Left forelimb (tissue), 1 donor: ENCODE measurements at places on chromosomes 12 and 14.

GRCh38 chr14:101440496-101440895 lies 120.8 kb upstream of the DIO3 start:
- DNase-seq, result no peak

GRCh38 chr14:106235356-106236159 lies 709.2 kb downstream of the TMEM121 start:
- no peak for DNase-seq

- no peak for DNase-seq
Observed at GRCh38 chr14:30725763-30726162, 103.6 kb downstream of the SCFD1 start.

DNA sequence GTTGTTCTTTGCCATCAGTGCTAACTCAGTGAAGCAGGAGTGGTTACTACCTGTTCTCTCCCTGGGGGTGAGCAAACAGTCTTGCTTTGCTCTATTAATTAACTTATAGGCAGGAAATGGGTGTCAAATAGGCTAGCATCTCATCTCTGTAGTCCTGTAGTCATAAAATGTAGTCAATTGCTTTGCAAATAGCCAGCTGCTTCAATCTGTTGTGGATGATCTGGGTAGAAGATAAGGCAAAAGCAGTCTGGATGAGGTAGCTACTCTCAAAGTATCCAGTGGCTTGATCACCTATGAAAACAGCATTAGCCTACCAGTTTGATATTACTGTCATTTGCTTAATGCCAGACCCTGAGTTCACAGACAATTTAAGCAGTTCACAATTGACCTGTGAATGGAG lies 369.0 kb upstream of the TMTC1 start:
- no peak for DNase-seq

DNA sequence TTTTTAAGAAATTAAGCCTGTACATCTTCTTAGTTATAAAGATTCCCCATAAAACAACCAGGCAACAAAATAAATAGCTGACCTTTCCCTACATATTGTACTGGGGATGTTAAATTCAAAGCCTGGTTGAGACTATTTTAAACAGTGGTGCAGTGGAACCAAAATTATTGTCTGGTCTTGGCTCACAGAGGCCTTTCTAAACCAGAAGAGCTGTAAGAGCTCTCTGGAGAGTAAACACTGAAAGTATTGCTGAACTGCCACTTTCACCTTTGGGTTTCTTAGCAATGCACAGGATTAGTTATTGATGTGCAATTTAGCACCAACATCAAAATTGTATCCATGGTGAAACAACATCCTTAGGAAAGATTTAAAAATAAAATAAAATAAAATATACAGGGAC lies 20.6 kb downstream of the RACGAP1 start:
- DNase-seq, result no peak

- no peak for DNase-seq
Observed at GRCh38 chr12:109523504-109523903, 46.1 kb downstream of the UBE3B start.

DNA sequence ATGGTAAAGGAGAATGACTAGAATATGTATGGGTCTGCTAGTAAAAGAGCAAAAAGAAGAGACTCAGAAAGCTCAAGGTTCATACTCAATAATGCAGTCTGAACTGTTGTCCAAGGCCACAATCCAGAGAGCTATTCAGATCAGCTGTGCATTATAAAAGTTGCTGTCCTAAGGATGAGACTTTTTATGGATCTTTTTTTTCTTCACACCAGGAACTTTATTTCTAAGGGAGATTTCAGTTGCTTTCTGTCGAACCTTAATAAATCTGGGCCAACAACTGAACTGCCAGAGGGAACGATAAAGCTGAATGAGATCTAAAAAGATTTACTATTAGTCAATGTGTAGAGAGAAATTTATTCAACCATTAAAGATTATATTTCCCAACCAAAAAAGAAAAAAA lies 948.3 kb upstream of the NOVA1 start:
- DNase-seq, result no peak

GRCh38 chr12:78641837-78642423 lies 222.6 kb upstream of the SYT1 start:
- no peak for DNase-seq

DNA sequence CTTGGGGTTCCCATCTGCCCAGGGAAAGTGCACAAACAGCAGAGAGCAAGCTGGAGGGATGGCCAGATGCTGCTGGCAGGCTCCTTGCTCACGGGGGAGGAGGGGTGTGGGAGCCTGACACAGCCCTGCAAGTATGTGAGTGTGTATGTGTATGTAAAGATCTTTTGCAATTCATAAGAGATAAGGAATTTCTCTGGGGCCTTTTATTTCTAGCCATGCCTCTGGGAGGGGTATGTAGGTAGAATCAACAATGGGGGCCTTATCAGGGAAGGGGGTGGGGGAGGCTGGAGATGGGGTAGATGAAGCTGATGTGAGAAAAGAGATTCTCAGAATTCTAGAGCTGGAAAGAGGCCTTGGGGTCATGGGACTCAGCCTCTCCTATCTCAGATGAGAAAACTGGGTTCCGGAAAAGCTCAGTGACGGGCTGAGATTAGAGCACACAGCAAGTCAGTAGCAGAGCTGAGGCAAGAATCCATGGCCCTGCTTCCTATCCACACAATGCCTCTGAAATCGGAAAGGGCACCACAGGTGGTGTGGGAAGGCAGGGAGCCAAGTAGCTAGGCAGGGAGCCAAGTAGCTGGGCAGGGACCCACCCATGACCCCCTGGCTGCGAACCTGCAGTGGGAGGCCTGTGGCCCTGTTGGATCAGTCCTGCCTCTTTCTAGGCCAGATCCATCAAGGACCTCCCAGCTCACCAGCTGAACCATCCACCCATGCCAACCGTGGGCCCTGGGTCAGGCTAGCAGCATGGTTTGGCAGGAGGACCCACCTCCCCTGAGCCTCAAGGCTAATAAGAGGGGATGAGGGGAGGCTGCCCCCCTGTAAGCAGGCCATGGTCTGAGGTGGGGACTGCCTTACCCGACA lies 54.7 kb downstream of the PLEKHG3 start:
- no peak for DNase-seq

GRCh38 chr14:63223596-63223995 lies 19.4 kb downstream of the RHOJ start:
- no peak for DNase-seq

GRCh38 chr14:53993920-53994607 lies 37.4 kb upstream of the BMP4 start:
- no peak for DNase-seq

GRCh38 chr14:75249251-75249957 lies 29.2 kb upstream of the FOS start:
- no peak for DNase-seq

DNA sequence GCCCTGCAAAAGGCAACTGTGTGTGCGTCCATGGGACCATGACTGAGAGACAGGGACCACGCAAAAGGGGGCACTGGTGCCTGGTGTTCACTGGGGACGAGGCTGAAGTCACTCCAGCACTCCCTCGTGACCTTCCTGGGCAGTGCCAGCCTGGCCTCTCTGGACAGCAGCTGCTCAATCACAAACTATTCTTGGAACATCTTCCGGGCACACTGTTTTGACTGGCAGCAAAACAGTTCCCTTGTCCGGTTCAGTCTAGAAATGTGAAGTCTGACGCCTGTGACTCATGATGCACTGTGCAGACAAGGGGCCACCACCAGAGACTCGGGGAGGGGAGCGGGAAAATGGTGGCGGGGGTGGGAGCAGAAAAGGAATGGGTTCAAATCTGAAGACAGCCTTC lies 20.8 kb downstream of the SNRNP35 start:
- DNase-seq, result no peak

DNA sequence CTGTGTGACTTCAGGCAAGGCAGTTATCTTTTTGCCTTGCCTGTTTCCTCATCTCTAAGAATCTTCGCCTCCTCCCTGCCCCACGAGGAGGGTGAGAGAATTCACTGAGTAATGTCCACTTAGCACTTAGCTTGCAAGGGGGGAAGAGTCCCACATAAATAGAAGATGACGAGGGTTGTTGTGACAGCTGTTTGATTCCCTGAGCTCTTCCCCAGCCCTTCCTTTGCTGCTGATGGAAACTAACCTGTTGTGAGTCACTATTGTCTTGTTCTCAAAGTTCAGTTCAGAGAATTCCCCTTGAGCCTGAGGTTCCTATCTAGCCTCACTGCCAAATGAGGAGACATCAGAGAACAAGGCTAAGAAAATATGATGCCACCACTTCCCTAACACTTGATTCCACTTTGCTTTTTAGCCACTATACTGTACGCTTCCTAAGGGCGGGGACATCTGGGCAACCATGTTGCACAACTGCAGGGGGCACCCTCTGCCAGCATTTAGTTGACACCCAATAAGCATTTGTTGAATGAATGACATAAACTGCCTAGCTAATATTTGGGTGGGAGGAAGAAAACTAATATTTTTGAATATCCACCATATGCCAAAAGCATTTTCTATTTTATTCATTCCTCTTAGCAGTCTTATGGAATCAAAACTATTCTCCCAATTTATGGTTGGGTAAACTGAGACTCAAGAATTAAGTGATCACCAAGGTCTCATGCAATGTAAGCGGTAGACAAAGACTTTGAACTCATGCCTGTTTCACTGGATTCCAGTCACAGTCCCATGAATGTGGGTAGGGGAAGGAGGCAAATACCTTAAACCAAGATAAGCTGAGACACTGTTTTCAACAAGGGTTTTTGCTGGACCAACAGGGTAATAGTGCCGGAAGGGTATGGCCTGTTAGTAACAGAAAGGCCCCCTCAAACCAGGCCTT lies 77.6 kb downstream of the ZFP36L1 start:
- DNase-seq, result no peak

DNA sequence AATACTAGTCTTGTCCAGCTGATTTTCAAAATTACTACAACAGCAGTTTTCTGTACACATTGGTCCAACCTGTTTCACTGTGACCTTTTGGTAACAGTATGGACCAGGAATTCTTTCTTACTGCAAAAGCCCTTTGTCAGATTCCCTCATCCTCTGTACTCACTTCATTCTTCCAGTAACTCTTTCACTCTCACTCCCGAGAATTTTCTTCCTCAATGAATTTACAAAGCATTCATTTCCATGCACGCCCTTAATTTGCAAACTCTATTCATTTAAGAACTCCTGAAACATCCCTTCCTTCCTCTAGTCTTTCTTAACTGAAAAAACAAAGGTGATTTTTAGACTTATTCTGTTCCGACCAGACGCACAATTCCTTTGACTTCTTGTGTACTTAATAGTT lies 238.2 kb downstream of the NELL2 start:
- no peak for DNase-seq

DNA sequence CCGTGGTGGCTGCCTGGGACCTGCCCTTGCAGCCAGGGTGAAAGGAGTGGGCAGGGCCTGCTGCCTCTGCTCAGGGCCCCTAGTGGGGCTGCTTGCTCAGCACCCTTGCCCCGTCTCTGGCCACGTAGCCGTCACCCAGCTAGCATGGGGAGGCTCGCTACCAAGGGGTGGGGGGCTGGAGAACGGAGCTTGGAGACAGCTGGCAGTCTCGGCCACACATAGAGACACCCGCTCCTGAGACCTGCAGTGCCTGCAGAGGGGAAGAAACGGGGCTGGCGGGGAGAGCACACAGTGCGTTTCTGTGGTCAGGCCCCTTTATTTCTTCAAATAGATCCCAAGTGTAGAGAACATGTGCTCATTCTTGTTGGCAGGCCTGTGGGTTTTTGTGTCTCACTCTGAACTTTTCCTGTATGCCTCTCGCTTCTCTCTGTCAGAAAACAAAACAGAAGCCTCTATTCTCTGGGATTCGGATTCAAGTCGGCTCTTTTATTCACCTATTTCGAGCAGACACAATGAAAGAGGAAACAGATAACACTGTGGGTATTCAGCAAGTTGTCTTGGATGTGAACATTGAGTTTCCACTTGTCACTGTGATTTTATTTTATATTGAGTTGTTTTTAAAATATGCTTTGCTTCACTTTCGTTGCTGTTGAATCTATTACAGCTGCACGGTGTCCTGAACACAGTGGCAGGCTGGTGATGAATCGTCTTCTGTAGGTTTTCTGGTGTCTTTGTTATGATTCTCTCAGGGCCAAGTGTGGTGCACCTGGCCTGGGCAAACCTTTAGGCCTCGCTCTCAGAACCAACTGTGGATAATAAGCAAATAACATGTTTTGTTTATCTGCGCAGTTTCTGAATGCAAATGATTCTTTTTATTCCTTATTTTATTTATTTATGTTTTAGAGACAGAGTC lies 26.5 kb downstream of the PACS2 start:
- no peak for DNase-seq

GRCh38 chr12:6336889-6337853 lies 4.7 kb downstream of the TNFRSF1A start:
- DNase-seq, result no peak

DNA sequence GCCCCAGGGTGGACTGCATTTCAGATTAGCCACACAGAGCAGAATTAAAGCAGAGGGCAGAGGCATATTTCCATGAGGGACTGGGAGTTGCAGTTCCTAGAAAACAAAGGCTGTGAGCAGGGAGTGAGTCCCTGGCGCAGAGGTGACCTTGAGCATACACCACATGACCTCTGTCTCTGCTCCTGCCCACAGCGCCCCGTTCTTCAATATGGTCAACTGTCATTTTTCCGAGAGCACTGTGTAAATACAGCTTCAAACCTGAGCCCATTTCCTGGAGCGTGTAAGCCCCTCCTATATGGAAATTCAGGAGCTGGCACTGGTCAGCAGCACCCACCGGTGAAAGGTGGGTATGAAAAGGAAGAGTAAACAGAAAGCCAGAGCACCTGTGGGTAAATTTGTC lies 192.2 kb upstream of the PELI2 start:
- DNase-seq, result no peak

DNA sequence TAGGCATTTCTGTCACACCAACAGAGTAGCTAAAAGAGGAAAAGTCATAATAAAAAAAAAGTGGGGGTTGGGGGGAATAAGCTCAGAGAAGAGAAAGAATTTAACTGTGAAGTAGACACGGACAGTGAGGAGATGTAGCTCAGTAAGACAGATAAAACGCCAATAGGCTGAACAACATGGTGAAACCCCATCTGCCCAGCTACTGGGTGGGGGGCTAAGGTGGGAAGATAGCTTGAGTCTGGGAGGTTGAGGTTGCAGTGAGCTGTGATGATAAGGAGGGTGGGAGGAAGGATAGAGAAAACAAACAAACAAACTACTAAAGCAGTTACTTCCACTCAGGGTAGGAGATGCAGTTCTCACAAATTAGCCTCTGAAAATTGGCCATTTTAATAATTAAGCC lies 25.0 kb downstream of the HECTD4 start:
- no peak for DNase-seq

GRCh38 chr12:19991146-19991545 lies 377.2 kb upstream of the PDE3A start:
- DNase-seq, result no peak

GRCh38 chr12:67669934-67670631 lies 21.5 kb downstream of the DYRK2 start:
- no peak for DNase-seq

- DNase-seq, result no peak
Observed at GRCh38 chr12:10372559-10372958, 17.3 kb downstream of the KLRK1 start.
